ENCODE measurements at places on chromosomes 3 and 15. TPM values are rescaled to one million over a fixed set of nuclear protein-coding genes. Genes with fewer than 3 reads are reported as not detected.

DNA sequence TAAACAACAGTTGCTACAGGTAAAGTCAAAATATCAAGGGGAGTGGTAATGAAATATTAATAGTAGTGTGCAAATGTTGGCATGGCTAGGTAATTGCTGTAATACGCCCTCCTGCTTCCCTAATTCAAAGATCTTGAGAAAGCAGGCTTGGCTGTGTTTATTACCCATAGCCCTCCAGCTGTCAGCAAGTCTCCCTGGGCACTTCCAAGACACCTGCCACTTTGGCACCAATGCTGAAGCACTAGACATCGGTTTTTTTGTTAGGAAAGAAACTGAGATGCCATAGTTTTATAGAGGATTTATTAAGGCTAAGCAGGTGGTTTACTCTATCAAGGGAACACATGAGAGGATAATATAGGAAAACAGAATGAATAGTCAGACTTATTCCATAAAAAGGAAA lies 64.4 kb downstream of the P2RY1 start:
- no peak overlapping the region for H3K27ac ChIP-seq
- no peaks in the 10 kb centered on the region for H3K36me3 ChIP-seq
- no peaks in the 10 kb centered on the region for H3K4me1 ChIP-seq
- H3K4me3 ChIP-seq, result no peak overlapping the region

GRCh38 chr3:72133329-72134011 lies 348.5 kb upstream of the PROK2 start:
- peaks cover 2% of the 10 kb centered on the region for H3K36me3 ChIP-seq
- H3K4me1 ChIP-seq, result peaks cover 64% of the 10 kb centered on the region
- no peak for DNase-seq
- H3K27me3 ChIP-seq, result no peaks in the 10 kb centered on the region
- no peak overlapping the region for H3K4me3 ChIP-seq
- H3K27ac ChIP-seq, result no peak overlapping the region

Gene CCDC13
- 0.70 TPM for total RNA-seq

Gene SLC9C1
- total RNA-seq, result not detected

Gene SLC12A8
- 2.2 TPM for total RNA-seq

Gene ISLR2
- not detected for total RNA-seq

Gene RLBP1
- 0.53 TPM for total RNA-seq

Gene CAMP
- not detected for total RNA-seq

All from activated T-cell treated with anti-CD3 and anti-CD28 coated beads, Interleukin-2, amount 50 U/mL, for 72 hours (primary cell).